Skin of body (tissue), 3 donors: ENCODE measurements at places on chromosomes 12 and 14.

DNA sequence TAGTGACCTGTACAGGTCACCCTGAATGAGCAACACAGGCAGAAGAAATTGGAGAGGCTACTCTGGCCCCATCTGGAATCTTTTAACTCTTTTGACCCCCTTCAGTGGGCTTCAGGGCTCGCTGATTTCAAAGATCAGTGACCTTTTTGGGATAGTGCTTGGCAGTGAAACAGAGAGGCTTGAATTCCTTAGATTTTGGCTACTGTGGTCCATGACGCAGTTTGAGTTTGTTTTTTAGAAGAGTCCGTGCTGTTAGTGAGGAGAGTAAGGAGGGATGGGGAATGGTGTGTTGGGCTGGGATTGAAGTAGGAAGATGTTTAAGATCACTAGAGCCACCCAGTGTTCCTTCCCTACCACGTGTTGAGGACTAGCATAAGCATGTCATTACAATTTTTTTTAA lies 16.5 kb downstream of the TMEM30B start:
- DNase-seq, result no peak

- DNase-seq, result no peak
Observed at GRCh38 chr14:75247286-75247922, 31.2 kb upstream of the FOS start.

DNA sequence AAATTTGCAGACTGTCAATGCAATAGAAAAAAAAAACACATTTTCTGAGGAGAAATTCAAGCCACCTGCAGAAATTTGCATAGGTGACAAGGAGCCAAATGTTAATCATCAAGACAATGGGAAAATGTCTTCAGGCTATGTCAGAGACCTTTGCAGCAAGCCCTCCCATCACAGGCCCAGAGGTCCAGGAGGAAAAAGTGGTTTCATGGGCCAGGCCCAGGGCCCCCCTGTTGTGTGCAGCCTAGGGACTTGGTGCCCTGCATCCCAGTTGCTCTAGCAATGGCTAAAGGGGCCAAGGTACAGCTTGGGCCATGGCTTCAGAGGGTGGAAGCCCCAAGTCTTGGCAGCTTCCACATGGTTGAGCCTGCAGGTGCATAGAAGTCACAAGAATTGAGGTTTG lies 60.6 kb downstream of the TC2N start:
- no peak for DNase-seq

- no peak for DNase-seq
Observed at GRCh38 chr12:65663648-65664047, 160.6 kb upstream of the HMGA2 start.

GRCh38 chr14:95273001-95273978 lies 46.4 kb downstream of the CLMN start:
- DNase-seq, result no peak
